GM23248 (cell line): ENCODE measurements at places on chromosomes 2 and 18. TPM values are rescaled to one million over a fixed set of nuclear protein-coding genes. Genes with fewer than 3 reads are reported as not detected.

Gene NYAP2
- not detected in 2 replicates for total RNA-seq

Gene PROKR1
- 0.11 TPM in 1 of 2 replicates, not detected in the other for total RNA-seq

Gene DPP4
- 33.5 and 39.9 TPM in 2 replicates for total RNA-seq

Gene UGT1A4
- not detected in 2 replicates for total RNA-seq
